Fibroblast of the aortic adventitia (primary cell): ENCODE measurements at places on chromosomes 4 and X.

- DNase-seq: peak; percentile 39
These were observed 745 bp downstream of the TRIM2 start for GRCh38 chr4:153204728-153205648.

- peak; percentile 51 for DNase-seq
These were observed 721 bp downstream of the FAM184B start for GRCh38 chr4:17780501-17781299.

DNA sequence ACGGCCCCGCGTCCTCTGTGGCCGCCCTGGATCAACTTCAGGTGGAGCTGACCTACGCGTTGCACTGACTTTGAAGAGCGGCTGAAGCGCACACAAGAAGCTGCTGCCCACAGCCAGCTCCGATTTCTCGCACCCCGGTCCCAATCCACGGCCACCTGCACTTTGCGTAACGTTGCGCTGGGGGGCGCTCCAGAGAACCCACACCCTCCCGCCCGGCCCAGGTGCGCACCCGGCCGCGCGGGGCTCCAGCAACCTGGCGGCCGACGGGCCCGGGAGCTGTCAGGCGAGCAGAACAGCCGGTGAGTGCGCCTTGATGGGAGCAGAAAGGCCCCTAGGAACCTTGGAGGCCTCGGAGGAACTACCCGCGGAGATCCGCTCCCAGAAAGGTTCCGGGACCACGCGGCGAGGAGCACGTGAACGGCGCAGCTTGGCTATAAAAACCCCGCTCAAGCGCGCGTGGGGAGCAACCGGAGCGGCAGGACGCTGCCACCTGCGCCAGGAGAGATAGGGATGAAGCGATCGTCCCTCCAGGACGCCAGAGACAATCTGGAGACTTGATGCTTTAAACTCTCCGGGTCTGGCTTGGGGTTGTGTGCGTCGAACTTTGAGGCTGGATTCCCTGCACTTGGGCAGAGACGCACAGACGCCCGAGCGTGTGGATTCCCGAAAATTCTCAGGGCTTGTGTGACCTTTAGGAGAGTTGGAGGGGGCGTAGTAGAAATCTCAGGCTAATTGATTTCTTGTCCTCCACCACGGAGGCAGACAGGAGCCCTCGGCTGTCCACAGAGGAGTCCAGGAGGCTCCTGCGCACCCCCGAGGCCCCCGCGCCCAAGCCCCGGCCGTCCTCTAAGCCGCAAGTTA, 591 bp upstream of the NWD2 start:
- no peak for DNase-seq

- no peak for DNase-seq
These were observed 248.0 kb downstream of the INPP4B start for GRCh38 chr4:142598132-142598531.

- DNase-seq: peak; percentile 99
These were observed at the start of gene PCDH18 for GRCh38 chr4:137531986-137532868. TSS of gene PCDH18 (minus strand) at chr4:137532494. CDS start at chr4:137532088, 406 bp downstream.

DNA sequence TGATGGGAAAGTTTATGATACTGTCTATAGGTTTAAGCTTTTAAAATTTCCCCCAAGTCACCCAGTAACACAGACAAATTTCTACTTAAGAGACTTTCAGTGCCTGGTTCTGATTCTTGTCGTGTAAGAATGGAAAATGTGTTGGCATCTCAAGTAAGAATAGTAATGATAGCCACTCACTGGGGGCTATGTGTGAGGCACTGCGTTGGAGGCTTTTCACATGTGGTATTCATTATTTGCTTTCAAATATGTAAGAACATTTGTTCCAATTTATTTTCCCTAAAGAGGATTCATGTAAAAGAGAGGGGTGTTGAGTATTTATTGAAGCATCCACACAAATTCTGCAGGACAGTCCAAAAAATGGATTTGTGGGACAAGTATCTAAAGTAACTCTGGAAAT, 143.6 kb downstream of the FNIP2 start:
- peak; percentile 52 for DNase-seq

DNA sequence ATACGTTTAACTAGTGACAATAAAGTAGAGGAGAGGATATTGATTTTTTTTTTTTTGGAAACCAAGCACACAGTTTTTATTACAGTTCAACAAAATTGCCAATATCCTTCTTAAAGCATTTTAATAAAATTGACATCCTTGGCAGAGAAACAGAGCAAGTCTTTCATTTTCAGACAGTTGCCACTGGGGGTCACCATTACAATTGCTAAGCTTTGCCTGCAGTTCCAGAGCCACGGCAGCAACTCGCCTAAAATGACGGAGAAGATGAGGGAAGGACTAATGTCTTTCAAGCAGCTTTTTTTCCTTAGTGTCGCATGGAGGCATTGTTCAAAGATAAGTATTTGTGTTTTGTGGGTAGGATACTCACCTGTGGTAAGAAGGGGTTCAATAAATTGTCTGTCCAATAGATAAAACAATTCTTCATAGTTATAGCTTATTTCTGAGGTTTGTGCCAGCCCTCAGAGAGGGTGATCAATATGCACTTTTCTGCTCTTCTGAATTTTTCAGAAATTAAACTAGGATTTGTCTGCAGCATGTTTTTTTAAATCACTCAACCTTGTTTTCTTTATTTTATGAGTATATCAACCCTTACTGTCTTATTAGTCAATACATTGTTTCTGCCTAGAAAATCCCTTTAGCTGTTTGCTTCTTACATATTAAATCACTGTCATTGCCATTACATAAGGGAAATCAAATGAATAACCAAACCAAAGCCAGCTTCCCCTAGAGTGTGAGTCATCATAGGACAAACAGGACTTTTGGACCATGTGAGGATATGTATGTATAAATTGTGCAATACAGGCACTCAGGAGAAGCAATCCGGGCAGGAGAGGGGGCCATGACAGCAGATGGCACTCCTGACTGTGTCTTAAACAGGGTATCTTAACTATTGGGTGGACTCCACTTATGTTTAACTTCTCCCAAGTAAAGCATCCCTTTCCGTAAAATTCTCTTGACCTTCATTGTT, 508.1 kb upstream of the ARX start:
- peak; percentile 63 for DNase-seq
